ENCODE measurements at places on chromosomes 3 and 15.

- no peak for DNase-seq
Measured at GRCh38 chr3:169058681-169059080, 604.8 kb downstream of the MECOM start.

DNA sequence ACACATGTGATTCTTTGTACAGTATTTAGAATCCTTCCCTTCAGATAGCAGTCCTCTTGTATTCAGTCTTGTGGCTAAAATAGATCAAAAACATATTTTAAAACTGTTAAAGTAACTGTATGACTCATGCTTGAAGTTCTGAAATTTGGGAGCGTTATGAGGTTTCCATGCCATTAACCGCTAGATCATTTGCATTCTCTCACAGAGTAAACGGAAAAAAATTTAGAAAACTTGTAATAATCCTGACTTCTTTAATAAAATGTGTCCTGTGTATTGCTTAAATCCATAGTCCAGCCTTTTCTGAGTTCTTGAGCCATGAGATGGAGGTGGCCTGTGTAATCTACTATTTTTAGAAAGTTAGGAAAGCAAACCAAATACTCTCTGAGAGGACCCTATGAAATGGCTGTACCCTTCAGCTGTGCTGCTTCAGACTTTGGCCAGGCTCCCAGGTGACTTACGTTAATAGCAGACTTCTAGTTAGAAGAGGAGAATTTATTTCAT is 33.8 kb downstream of the MBNL1 start:
- peak; percentile 93 for DNase-seq

- DNase-seq: peak; percentile 11
Measured at GRCh38 chr3:32816439-32817256, 1.1 kb upstream of the TRIM71 start.

DNA sequence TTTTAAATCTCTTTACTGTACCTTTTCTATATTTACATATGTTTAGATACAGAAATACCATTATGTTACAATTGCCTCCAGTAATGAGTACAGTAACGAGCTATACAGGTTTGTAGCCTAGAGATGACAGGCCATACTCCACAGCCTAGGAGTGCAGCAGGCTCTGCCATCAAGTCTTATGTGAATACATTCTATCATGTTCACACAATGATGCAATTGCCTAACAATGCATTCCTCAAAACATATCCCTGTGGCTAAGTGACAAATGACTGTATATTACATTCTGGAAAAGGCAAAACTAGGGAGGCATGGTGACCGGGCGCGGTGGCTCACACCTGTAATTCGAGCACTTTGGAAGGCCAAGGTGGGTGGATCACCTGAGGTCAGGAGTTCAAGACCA is 192.4 kb upstream of the IGF1R start:
- no peak for DNase-seq

- DNase-seq: no peak
Measured at GRCh38 chr3:19769694-19770093, 164.3 kb downstream of the EFHB start.

- peak; percentile 97 for DNase-seq
Measured at GRCh38 chr3:113783463-113783862, 36.6 kb downstream of the ATP6V1A start.

GRCh38 chr3:186458306-186459107 is 85.7 kb downstream of the CRYGS start:
- no peak for DNase-seq

DNA sequence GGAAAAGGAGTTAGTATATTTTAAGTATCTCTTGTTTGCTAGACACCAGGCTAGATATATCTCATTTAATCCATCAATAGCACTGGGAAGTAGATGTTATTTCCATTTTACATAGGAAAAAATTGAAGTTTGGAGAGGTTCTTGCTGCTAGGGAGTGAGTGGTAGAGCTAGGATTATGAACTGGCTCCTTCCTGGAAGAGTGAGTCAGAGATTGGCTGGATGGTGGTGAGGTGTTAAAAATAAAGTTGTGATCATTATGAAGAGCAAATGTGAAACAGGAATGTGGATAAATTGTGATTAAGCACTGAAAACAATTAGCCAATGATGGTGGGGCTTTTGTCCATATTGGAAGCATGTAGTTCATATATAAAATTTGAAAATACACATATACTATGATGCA is 234.2 kb downstream of the WNT5A start:
- DNase-seq: peak; percentile 42

DNA sequence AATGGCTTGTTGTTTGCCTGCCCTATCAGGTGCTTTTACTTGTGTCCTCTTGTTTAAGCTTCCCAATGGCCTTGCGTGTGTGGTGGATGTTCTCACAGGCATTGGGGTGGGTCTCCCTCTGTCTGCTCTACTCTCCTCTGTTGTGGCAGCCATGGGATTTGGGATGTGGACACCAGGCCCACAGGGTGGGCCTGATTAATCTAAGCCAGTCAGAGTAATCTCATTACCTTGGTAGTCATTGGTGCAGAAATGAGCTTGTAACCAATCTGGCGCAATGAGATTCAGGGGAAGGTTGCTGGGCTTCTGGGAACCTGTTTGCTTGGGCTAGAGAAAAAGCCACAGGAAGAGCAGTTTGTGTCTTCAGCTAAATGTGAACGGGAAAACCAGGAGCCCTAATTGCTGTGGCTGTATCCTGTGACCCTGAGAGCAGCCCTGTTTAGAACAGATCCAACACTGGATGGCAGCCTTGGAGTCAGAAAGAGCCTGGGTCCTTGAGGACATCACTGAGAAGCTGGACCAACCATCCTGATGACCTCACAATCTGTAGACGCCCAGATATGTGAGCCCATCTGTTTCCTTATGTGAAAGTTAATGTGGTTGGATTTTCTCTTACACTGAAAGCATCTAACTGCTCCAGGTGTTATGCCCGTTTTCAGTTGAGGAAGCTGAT is 157.3 kb upstream of the UBE2E1 start:
- peak; percentile 68 for DNase-seq

DNA sequence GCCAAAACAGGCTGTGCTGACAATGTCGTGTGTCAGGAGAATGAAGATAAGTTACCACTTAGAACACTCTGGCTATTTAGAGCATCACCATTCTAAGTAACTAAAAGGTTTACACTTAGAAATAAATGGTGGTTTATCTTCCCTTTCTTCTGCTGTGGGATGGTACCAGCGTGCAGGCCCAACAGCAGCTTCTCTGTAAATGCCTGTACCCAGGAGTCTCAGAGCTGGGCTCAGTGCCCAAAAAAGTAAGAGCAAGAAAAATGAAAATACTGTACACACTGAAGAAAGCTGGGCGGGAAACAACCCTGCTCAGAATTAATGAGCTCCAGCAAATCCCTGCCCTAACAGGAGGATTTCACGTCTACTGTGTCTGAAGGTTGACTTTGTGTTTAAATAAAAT is 206.5 kb downstream of the MFSD1 start:
- DNase-seq: no peak

- peak; percentile 86 for DNase-seq
Measured at GRCh38 chr15:90071220-90071807, 31.0 kb downstream of the IDH2 start.
